ENCODE measurements at places on chromosomes 2 and 18.

DNA sequence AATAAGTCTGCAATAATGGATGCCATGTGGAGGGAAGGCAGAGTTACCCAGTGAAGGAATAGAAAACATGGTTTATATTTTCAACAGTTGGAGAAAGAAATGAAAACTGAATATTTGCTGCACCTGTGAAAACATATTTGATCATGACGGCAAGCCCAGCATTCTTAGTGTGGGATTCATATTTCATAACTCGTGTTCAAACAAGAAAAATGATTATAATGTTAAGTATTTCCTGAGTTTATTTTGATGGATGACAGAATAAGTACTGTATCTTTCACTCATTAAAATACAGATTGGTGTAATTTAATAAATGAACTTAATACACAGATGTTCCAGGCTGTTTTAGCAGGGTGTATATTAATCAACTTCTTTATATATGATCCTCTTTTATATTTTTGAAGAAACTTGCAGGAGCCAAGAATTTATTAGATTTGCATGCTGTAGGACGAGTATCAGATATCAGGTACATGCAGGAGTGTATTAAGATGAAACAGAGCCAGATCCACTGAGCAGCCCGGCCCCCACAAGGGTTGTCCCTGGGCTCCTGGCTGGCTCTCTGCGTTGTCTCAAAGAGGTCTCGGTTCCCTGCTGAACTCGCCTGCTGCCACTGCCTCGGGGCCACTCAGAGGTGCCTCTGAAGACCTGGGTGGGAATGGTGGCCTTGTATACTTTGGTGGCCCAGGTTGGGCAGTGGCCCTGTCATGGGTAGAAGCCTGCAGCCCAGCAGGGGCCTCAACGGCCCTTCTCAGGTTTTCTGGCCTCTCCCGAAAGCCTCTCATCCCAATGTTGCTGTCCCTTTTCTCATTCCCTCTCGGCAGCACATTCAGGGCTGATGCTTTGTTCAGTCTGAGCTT lies 95.0 kb upstream of the LDAH start:
- DNase-seq, result no peak
- H3K36me3 ChIP-seq, result peaks cover 2% of the 10 kb centered on the region
- H3K4me3 ChIP-seq, result no peak overlapping the region
- no peaks in the 10 kb centered on the region for H3K4me1 ChIP-seq
- no peak overlapping the region for H3K27ac ChIP-seq

GRCh38 chr2:109213646-109214433 lies 84.8 kb downstream of the SH3RF3 start:
- H3K27me3 ChIP-seq, result peaks cover 82% of the 10 kb centered on the region
- H3K4me3 ChIP-seq, result peak overlapping the region; percentile 81
- H3K4me1 ChIP-seq, result peaks cover 39% of the 10 kb centered on the region

DNA sequence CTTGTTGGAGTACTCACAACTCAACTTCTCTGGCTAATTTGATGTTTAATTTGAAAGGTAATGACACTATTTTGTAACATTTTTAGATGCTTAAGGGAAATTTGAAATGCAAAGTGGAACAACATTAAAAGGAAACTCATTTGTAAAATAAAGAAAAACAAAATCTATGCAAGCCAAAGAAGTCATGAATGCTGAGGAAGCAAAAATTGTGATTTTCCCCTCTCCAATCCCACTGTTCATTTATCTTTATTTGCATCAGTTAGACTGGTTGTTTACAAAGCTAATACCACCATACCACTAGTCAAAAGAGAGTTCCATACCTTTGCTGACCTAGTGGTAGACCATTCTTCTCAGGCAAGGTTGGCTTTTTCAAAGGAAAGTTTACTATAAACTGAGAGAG lies 2.2 kb upstream of the B4GALT6 start:
- H3K4me1 ChIP-seq, result peaks cover 7% of the 10 kb centered on the region
- no peaks in the 10 kb centered on the region for H3K36me3 ChIP-seq
- no peak overlapping the region for H3K27ac ChIP-seq
- H3K4me3 ChIP-seq, result peak overlapping the region; percentile 80

DNA sequence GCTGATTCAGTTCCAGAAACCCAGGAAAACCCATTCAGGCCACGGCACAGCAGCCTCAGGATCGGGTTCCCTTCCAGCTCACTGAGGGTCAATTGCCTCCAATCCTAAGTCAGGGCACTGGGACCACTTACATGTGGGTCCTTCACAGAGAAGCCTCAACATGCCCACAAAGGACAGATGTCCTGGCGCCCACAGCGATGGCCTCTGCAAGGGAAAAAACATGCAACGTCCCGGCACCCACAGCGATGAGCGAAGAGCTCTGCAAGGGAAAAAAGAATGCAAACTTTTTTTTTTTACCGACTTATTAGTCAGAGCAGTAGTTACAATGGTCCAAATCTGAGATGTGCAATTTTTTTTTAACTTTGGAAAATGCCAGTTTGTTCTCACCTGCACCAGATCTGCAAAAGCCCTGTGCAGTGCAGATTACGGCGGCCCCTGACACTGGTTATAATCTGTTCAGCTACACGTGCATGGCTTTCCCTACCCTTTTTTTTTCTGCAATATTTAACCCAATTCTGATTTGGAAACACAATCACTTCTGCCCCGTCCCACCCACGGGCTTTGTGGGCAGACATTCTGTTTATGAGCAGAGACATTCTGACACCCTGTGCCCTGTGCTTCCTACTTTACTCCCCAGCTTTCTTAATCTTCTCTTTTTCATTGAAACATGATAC lies 159.3 kb upstream of the SALL3 start:
- H3K36me3 ChIP-seq, result no peaks in the 10 kb centered on the region
- peaks cover 2% of the 10 kb centered on the region for H3K4me1 ChIP-seq
- no peak overlapping the region for H3K27ac ChIP-seq

DNA sequence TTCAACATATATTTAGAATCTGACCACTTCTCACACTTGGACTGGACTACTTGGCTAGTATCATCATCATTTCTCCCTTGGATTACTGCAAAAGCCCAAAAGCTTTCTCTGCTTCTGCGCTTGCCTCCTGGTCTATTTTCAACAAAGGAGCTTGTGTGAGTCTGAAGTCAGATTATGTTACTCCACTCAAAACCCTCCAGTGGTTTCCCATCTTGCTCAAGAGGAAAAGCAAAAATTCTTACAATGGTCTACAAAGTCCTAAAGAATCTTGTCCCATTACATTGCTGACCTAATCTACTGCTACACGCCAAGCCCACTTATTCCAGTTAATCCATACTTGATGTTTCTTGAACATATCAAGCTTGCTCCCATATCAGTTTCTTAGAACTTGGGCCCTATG lies 9.6 kb downstream of the PREPL start:
- no peaks in the 10 kb centered on the region for H3K27me3 ChIP-seq
- no peak overlapping the region for H3K27ac ChIP-seq
- H3K36me3 ChIP-seq, result peaks cover 24% of the 10 kb centered on the region
- peaks cover 15% of the 10 kb centered on the region for H3K4me1 ChIP-seq
- H3K4me3 ChIP-seq, result no peak overlapping the region

DNA sequence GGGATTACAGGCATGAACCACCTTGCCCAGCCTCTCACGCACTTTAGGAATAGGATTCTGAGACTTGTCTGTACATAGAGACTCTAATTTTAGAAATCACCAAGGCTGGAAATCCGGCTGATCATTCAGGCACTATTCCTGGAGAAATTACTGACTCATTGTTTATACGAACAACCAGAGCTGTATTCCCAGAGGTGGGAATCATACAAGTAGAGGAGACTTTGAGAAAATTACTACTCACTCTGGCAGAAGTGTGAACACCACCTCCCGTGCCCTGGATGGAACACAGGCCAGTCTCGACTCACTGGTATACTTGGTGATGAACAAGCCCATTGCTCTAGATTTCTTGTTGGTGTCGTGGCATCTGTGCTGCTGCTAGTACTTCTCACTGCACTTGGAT lies 5.8 kb upstream of the ADNP2 start:
- H3K4me1 ChIP-seq, result peaks cover 10% of the 10 kb centered on the region
- no peak overlapping the region for H3K4me3 ChIP-seq
- no peak overlapping the region for H3K27ac ChIP-seq
- H3K36me3 ChIP-seq, result peaks cover 9% of the 10 kb centered on the region
- no peaks in the 10 kb centered on the region for H3K27me3 ChIP-seq
- DNase-seq, result no peak

DNA sequence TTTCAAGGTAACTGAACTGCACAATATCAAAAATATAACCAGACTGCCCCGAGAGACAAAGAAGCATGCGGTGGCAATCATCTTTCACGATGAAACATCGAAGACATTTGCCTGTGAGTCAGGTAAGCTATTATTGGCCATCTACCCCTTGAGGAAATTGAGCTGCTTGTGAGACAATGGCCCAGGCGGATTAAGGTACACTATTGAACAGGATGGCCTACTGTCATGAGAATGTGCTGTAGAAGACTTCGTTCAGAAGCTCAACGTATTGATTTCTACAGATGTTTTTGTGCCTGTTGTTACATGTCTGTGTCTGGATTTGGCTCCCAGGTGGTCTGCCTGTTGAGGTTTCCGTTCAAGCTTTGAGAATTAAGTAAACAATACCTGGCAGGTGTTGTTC lies 198.7 kb downstream of the DOK6 start:
- H3K4me1 ChIP-seq, result no peaks in the 10 kb centered on the region
- H3K4me3 ChIP-seq, result no peak overlapping the region
- H3K36me3 ChIP-seq, result peaks cover 2% of the 10 kb centered on the region
- DNase-seq, result no peak

DNA sequence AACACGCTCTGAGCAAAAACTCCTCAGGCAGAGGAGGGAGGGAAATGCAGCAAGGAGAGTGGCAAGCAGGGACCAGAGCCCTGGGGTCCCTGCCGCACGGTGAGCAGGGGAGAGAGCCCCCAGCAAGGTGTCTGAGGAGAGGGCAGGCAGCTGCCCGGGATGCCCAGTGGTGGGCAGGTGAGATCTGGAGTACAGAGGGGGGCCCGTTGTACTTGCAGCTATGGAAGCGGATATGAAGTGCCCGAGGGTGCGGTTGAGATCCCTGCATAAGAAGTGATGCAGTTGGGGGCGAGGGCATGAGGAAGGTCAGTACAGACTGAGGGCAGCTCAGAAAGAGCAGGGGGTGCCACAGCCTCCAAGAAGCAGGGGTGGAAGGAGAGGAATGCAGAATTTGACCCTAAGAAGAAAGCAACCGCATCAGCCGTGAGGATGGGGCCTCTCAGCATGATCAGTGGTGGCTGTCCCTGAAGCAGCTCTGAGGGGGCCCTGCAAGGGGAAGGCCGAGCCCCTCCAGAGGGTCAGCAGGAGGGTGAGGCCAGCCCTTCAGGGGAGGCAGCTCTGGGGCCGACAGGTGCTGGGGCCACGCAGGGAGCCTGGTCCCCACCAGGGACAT lies 29.4 kb downstream of the MTERF4 start:
- no peaks in the 10 kb centered on the region for H3K27me3 ChIP-seq
- no peak for DNase-seq
- H3K4me3 ChIP-seq, result no peak overlapping the region
- H3K4me1 ChIP-seq, result peaks cover 2% of the 10 kb centered on the region

DNA sequence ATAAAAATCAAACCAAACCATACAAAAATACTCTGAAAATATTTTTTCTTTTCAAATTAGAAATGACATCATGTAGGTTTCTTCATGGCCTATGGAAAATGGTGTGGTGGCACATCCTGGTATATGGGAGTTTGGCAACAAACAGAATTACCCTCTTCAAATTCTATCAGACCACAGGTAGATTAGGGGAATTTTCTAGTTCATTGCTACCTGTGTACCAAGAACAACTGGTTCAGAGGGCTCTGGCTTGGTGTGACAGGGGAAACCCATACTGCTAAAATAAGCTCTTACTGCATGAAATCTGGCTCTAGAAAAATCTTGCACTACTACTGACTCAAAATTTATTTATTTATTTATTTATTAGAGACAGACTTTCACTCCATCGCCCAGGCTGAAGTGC lies 63.4 kb upstream of the PELI1 start:
- no peak overlapping the region for H3K27ac ChIP-seq
- no peak for DNase-seq
- H3K4me3 ChIP-seq, result no peak overlapping the region

DNA sequence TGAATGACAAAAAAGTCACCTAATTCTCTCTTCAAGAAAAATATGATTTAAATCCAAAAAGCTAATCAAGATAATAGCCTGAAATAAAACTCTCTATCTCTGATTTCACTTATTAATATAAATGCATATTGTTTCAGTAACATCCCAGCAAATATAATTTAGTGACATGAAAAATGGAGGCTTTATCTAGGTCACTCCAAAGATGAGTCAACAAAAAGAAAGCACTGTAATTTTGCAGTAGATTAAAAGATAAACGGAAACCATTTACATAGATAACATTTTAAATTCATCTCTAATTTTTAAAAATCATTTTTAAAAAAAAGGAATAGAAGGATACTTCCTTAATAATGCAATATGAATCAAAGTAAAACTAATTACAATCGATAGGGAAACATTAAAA lies 76.9 kb downstream of the INPP5D start:
- H3K4me3 ChIP-seq, result no peak overlapping the region
- peaks cover 48% of the 10 kb centered on the region for H3K4me1 ChIP-seq
- H3K27ac ChIP-seq, result no peak overlapping the region
- H3K36me3 ChIP-seq, result peaks cover 93% of the 10 kb centered on the region
- DNase-seq, result no peak

GRCh38 chr2:237864444-237864931 lies 5.1 kb downstream of the RAMP1 start:
- no peak overlapping the region for H3K4me3 ChIP-seq
- DNase-seq, result no peak
- H3K27ac ChIP-seq, result no peak overlapping the region
- no peaks in the 10 kb centered on the region for H3K36me3 ChIP-seq

GRCh38 chr2:137846993-137847392 lies 117.3 kb upstream of the HNMT start:
- H3K4me1 ChIP-seq, result no peaks in the 10 kb centered on the region
- no peak for DNase-seq
- peaks cover 4% of the 10 kb centered on the region for H3K36me3 ChIP-seq

GRCh38 chr18:11719050-11719449 lies 30.0 kb downstream of the GNAL start:
- H3K4me3 ChIP-seq, result no peak overlapping the region
- no peak for DNase-seq
- no peaks in the 10 kb centered on the region for H3K4me1 ChIP-seq

GRCh38 chr2:58032016-58032763 lies 14.4 kb upstream of the VRK2 start:
- no peaks in the 10 kb centered on the region for H3K36me3 ChIP-seq
- no peak overlapping the region for H3K4me3 ChIP-seq
- no peak overlapping the region for H3K27ac ChIP-seq

DNA sequence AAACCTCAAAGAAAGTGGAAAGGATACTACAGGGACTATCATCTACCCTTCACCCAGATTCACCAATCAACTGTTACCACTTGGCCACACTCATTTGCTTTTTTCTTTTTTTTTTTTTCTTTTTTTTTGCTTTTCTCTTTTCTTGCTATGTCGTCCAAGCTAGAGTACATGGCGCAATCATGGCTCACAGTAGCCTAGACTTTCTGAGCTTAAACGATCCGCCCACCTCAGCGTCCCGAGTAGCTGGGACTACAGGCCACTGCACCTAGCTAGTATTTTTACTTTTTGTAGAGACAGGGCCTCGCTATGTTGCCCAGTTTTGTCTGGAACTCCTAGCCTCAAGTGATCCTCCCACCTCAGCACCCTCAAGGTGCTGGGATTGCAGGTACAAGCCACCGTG lies 24.0 kb downstream of the BIN1 start:
- peak overlapping the region; percentile 98 for H3K27ac ChIP-seq
- no peaks in the 10 kb centered on the region for H3K27me3 ChIP-seq
- peaks cover 71% of the 10 kb centered on the region for H3K4me1 ChIP-seq
- peaks cover 31% of the 10 kb centered on the region for H3K36me3 ChIP-seq
- no peak for DNase-seq
- H3K4me3 ChIP-seq, result peak overlapping the region; percentile 87

GRCh38 chr2:173991856-173992588 lies 26.8 kb upstream of the SP3 start:
- no peak overlapping the region for H3K4me3 ChIP-seq
- no peak overlapping the region for H3K27ac ChIP-seq
- H3K36me3 ChIP-seq, result no peaks in the 10 kb centered on the region
- DNase-seq, result no peak
- H3K4me1 ChIP-seq, result peaks cover 5% of the 10 kb centered on the region
- peaks cover 36% of the 10 kb centered on the region for H3K27me3 ChIP-seq

All from effector memory CD8-positive, alpha-beta T cell (primary cell).